Non-pigmented ciliary epithelial cell (primary cell): ENCODE measurements at places on chromosomes 5 and 9.

DNA sequence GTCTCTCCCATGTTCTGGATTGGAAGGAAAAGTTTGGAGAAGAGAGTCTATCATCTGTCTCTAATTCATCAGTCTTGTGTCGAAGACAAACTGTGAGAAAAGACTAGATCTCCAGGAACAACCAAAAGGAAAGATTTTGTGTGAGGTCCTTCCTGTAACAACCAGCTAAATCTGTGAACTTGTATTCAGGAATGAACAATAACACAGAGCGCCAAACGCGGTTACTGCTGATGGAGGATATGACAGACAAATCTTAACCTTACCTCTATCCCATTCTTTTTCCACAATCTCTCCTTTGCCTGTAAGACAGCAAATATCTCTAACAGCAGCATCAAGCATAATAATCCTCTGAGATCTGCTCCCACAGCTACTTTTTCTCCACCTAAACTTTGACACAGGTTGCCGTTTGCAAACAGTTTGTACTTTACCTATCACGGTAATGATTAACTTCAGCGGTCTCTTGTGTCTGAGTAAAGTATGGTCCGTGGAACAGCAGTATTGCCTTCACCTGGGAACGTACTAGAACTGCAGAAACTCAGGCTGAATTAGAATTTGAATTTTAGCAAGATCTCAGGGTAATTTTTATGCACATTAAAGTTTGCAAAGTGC, 387.6 kb downstream of the ELAVL2 start:
- DNase-seq, result no peak

DNA sequence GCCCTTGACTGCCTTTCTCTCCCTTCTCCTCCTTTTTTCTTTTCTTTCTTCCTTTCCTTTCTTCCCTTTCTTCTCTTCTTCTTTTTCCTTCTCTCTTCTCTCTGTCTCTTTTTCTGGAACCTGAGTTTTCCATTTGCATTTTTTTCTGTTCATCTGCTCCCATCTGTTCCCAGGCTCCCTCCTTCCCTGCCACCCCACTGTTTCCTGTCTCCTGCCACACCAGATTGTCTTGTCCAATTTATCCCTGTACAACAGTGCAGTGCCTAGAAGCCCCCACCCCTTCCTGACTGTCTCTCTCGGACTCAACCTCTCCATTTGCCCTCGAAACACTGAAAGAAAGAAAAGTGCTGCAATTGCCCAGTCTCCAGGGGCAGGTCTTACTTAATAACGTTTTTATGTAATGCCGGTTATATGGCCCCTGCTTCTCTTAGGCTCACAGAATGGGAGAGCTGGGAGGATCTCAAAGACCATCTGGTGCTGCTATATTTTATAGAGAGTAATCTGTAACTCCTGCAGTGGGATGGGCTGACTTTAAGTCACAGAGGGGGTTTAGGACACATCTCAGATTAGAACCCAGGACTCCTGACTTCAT, 101.4 kb downstream of the RALGPS1 start:
- no peak for DNase-seq

DNA sequence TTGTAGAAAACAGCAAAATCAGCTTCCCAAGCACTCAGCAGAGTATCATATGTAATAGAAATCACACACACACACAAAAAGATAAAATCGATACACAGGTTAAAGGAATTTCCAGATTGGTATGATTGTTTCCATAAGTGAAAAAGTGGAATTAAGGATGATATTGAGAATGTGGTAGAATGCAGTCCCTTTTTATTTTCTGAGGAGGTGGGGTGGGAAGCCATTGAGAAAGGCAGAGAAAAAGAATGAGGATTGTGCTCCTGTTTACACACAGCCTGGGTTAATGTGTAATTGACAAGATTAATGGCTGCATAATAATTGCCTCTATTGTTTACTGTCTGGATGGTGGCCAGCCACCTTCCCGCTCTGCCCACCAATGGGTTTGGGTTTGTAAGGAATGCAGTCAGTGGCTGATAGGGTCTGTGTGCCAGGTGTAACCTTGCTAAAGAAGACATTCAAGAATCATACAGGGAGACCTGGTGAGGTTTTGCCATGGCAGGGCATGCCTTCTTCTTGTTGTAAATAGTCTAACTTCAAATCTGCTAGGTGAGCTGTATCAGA, 177.2 kb upstream of the MAP3K1 start:
- DNase-seq, result no peak

- no peak for DNase-seq
Observed at GRCh38 chr9:93114169-93114983, 18.4 kb downstream of the CARD19 start.

GRCh38 chr5:100901821-100902341, 1.2 kb downstream of the ST8SIA4 start:
- DNase-seq, result no peak

DNA sequence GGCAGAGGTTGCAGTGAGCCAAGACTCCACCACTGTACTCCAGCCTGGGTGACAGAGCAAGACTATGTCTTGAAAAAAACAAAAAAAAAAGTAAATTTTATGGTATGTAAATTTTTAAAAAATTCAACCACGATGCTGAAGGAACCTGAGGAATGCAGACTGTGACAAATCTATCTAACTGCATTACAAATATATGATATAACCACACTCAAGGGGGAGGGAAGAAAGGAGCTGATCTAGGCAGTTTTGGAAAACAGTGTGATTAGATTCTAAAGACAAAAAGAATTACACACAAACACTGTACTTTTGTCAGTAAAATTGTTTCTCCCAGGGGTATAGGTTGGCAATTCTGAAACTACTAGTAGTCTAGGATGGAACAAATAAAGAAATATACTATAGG, 17.0 kb downstream of the LARS1 start:
- DNase-seq, result no peak

GRCh38 chr9:128253991-128254346, 21.8 kb downstream of the GOLGA2 start:
- DNase-seq, result no peak

GRCh38 chr9:18982262-18982620, 50.8 kb downstream of the SAXO1 start:
- no peak for DNase-seq

GRCh38 chr5:162654661-162655405, 587.3 kb downstream of the GABRG2 start:
- no peak for DNase-seq

DNA sequence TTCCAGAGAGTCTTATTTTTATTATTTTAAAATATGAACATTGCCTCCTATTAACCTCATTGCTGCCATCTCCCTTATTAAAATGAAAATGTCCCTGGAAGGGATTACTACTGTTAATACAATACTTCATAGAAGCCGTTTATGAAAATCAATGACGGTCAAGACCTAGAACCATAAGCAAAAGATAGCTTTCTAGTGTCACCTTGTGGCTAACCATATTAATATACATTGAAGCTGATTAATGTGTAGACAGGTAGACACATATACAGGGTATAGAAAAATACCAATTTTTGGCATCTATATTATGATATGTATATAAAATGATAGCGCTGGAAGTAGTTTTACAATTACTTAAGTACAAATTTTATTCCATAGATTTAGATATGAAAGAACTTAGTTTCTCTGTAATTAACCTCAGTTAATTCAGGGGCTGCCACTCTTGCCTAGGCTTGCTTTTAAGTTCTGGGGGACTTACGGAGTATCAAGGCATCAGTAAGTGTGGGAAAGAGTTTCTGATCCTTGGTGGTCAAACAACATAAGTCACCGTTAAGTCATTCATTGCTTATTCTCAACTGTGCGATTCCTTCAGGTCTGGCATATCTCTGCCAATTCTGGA, 2.5 kb upstream of the YTHDC2 start:
- no peak for DNase-seq

- peak; percentile 30 for DNase-seq
Observed at GRCh38 chr9:78620764-78621163, 323.8 kb downstream of the PSAT1 start.

DNA sequence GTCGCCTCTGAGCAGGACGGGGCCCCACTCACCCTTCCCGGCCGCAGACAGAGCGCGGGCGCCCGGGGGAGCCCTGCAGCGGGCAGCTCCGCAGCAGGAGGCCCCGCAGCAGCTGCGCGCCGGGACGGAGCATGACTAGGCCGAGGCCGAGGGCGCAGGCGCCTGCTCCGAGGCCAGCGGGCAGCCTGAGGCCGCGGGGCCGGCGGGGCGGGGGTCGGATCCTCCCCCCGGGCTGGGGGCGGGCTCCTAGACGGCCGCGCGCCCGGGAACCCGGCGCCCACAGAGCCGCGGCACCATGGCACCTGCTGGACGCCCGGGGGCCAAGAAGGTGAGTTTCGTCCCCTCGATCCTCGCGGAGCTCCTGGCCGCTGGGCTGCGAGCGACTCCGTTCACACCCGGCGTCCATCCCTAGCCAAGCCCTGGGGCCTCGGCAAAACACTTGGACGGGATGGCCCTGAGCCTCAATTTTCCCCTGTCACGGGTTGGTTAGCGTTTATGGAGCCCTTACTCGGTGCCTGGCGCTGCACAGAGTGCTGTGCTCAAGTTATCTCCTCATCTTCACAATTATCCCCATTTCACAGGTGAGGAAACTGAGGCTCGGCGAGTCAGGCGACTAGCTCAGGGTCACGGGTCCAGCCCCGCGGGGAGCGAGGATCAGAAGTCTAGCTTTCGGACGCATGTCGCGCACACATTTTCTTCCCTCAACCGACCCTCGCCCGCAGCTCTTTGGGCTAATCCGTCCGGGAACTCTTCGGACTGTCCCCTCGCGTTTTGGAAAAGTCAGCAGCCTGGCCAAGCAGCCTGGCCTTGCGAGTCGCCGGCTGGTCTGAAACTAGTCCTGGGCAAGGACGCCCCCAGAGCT, at the start of the genes BHMT2 and DMGDH:
BHMT2 (plus strand) TSS at position 280 of the 862 bp plus-strand sequence; CDS start at position 296, 16 bp downstream.
DMGDH (minus strand) TSS at position 187 of the 862 bp plus-strand sequence; CDS start at position 133, 54 bp downstream.
- no peak for DNase-seq

DNA sequence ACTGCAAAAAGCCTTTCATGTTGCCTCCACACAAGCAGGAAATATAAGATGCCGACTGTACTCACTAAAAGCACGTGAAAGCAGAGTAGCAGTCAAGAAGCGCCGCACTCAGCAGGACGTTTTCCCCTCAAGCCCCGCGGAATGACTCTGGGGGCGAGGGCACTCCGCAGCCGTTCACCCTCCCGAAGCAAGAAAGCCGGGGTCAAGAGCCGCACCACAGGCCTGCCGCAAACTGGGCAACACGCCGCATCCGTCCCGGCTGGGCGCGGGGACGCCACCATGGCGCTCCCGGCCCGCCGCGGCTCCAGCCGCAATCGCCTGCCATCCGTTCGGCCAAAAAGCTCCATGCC, 364 bp downstream of the RPS6 start:
- no peak for DNase-seq

DNA sequence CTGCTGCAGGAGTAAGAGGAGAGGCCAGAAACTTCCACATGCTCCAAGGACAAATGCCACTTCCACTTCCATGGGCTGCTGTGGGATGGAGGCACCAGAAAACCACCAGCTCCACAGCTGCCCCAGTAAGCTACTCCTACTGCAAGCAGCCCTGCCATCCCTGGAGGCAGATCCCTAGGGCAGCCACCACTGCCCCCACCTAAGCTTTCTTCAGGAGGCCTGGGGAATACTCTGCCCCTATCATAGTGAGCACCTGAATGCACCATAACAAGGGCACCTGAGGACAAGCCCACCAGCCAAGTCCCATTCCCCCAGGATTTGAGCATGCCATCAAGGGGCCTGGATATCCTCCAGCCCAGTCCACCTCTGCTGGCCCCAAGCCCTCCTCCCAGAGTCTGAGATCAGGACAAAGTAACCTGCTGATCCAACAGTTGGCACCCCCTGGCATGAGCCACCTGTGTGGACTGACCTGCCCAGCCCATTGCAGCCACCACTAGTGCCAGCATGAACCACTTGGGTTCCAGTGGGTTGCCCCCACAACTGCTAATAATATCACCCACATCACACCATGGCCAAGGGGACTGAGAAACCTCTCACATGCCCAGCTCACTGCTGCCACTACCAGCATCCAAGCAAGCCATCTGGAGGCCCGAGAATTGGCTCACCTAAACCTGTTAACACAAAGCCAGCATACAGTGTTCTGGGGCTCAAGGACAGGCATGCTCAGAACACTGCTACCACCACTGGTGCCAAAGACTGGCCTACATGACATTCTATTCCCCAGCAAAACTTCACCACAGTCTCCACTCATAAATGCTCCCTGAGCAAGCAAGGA, 480.1 kb downstream of the CDH12 start:
- DNase-seq, result no peak

DNA sequence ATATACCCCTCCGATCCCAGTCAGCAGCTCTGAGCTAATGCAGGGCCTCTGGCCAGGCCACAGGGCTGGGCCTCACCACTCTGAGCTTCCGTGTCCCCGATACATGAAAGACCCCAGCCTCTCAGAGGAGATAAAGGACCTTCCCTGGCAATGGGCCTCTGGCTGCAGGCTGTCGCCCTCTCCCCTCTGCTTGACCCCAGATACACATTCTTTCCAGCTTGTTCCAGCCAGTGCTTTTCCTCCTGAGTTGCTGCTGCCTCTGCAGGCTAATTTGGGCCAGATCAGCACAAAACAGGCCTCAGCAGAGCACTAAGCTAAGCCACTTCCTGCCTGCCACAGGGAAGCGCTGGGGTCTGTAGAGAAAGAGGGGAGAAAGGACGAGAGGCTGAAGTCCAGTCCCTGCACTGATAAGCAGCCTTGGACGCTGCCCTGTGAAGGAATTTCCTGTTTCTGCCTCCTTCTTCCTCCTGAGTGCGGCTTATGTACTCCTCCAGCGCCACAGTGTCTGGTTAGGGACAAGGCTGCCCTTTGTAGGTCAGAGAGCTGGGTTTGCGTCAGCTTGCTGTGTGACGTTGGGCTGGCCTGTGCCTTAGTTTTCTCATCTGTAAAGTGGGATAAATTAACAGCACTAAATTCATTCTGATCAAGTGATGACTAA, 73.0 kb upstream of the IL17B start:
- DNase-seq, result no peak

DNA sequence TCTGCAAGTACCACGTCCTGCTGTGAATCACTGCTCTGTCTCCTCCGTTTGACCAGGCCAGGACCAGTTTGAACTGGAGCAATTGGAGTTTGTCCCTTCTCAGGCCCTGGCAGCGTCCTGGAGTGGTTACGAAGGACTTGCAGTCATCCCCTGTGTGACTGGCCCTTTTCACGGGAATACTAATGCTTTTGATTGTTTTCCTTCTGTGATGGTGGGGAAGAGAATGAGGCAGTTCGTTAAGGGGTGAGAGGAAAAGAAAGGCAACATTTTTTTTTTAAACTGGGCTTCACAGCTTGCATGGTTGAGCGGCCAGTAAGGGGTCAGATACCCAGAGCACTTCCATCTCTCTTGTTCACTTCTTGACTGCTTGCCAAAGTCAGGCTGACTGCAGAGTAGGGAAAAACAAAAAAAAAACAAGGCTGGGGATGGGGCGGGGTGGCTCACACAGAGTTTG, 153.5 kb upstream of the STK32A start:
- no peak for DNase-seq

- no peak for DNase-seq
Observed at GRCh38 chr9:87386490-87387025, 111.1 kb upstream of the DAPK1 start.

DNA sequence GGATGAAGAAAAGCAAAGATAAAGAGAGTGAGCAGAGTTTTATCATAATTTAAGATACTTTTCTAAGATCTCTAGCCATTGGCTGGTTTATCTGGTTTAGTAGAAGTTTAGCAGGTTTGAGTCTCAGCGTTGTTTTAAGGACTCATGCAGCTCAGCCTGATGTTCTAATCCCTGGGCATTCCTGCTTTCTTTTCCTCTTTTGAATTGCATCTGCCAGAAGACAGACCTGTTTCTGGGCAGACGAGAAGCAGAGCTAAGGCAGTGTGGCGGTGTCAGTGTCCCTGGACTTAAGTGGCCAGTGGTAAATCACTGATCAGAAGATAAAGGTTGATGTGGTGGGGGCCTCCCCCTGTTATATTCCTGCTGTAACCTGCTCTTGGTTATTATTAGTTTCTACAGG, 138.6 kb downstream of the ADCY2 start:
- DNase-seq, result no peak

- no peak for DNase-seq
Observed at GRCh38 chr9:5838884-5839571, 6.1 kb upstream of the ERMP1 start.
